ENCODE measurements at places on chromosomes 16 and 17.

- no peak for DNase-seq
These were observed 7.6 kb downstream of the NXPH3 start for GRCh38 chr17:49583226-49583625.

DNA sequence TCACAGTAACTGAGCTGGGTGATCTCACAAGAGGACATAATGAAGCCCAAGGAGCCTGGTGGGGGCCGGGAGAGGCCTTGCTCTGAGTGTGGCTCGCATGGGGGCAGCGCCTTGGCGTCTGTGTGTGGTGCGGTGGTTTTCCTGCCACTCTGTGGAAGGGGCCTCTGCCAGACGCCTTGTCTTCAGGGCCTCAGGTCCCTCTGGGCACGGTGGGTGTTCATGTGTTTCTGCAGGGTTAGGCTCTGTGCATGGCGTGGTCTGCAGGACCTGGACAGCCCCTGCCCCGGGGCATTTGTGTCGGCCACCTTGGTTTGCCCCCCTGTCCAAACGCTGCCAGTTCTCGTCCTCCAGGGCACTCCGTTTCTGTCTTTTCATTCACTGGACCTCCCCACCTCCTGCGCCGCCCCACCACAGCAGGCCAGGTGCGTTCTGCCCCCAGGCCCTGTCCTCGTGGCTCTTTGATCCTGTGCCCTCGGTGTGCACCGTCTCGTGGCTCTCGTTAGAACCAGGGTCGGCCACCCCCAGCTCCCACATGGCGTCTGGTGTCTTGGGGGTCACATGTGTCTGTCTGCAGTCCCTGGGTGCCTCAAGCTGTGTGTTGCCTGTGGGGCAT, 43.7 kb upstream of the ZNF750 start:
- DNase-seq: no peak

DNA sequence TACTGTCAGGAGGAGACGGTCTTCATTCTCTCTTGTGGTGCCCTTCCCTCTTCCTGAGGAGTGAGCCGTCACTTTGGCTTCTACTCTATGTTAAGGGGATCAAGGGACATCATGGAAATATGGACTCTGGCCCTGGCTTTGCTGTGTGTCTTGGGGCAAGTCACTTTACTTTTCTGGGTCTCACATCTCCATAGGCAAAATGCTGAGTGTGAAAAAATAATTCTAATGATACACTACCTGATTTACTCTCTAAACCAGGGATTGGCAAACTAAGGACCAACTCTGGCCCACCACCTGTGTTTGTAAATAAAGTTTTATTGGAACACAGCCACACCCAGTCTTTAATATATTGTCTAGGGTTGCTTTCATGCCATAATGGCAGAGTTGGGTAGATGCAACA, 548.7 kb upstream of the CDH5 start:
- no peak for DNase-seq

GRCh38 chr16:11759163-11759834, 16.6 kb upstream of the TXNDC11 start:
- DNase-seq: no peak

- no peak for DNase-seq
These were observed 5.3 kb upstream of the NSMCE1 start for GRCh38 chr16:27273670-27274423.

DNA sequence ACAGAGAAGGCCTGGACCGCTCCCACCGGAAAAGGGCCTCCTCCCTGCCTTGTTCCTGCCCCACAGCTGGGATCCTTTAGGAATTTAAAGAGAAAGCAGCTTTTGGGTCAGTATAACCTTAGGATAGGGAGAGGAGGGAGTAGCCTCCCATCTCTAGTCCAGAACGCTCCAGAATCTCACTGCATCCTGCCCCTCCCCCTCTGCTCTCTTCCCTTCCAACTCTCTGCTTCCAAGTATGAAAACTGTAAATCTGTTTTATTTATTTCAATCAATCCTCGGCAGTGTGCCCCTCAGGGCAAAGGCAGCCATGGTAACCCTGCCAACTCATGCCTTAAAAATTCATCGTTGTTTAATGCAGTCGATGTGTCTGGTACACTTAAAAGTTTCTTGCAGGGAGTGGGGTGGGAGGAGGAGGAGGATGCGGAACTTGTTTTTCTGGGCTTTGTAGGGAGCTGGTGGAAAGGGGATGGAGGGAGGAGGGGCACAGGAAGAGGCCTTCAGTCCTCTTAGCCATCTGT, 21.2 kb upstream of the MTSS2 start:
- DNase-seq: no peak

- DNase-seq: no peak
These were observed 25.9 kb downstream of the BCO1 start for GRCh38 chr16:81264386-81264785.

DNA sequence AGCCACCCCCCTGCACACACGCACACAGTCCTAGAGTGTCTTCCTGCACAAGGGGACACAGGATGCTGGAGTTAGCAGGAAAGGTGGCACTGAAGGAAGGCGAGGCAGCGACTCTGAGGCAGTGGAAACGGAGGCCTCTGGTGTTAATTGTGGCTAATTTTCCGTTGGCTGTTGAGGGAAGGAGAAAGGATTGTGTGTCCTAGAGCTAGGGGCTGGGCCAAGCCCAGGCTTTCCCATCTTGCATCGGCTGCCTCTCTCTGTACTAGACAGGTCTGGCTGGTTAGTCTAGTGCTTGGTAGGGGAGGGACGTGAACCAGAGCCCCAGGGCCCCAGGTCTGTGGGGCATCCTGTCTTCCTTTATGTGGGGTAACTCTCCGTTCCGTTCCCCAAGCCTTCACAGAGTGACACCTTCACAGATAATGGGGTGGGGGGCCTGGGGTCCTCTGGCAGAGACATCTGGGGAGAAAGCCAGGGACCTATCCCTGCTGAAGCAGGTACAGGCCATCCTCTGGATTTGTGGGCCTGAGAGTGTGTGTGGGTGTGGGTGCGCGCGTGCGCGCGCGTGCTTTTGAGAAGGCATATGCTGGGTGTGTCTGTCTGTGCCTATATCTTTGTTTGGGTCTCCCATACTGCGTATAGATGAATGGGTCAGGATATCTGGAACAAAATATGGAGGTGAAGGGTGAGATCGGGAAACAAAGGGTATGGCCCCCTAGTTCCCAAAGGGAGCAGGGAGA, at the start of gene CHD3:
CHD3 (plus strand) TSS at position 606 of the 737 bp plus-strand sequence. CDS start 212 bp downstream, outside the sequence.
- peak; percentile 48 for DNase-seq

DNA sequence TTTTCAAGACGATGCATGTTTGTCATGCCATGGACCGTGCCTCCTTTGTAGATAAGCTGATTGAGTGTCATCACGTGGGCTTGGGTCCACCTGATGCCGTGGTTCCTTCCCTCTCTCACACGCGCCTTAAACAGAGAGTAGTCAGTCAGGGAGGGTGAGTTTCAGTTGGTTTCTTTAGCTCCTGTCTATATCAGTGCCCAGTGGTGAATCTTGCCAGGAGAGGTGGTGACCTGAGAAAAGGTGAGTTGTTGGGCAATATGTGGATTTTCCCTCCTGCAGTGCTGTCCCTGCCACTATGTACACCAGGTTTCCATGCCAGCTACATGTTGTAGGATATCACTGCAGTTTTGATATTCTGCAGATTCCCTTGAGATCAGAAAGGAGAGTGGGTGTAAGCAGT, 129.7 kb downstream of the LAT start:
- no peak for DNase-seq

DNA sequence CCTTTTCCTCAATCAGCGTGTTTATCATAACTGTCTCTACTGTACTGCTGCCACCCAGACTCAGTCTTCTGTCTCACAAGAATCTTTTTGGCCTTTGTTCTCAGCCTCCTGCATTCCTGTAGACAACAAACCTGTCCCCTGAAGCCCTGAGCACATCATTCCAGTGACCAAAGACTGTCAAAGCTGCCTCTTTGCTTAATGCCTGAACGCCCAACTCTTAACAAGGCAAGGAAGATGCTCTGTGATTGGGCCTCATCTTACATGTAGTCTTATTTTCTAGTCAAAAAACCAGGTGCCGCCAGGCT, 29.3 kb upstream of the AQP8 start:
- no peak for DNase-seq

DNA sequence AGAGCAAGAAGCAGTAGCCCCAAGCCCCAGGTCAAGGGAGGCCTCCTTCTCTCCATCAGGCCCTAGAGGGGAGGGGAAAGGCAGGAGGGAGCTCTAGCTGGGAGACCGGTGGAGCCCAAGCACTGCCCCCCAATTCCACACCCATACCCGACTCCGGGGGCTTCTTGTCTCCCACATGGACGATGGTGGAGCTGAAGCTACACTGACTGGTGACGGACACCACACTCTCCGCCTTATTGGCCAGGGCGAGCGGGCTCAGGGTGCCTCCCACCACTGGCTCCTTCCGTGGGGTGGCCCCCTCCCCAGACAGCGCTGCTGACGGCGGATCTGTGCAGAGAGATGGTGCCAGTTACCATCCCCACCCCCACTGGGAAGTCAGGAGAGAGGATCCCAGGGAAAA, 6.4 kb downstream of the PER1 start:
- DNase-seq: no peak

DNA sequence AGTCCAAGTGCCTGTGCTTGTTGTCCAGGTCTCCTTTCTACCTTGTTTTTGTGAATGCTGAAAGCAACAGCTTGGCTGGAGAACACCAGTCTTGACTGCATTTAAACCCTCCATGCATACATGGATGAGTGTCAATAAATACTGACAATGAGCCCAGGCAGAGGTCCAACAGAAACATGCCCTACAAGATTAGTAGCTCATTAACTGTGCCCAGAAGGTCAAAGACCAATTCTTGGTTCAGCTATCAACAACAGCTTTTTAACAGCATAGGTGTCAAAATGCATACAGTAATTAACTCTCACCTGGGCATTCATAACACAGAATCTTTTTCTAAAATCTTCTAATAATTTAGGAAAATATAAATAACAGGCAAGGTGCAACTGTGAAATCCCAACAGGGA, 63.2 kb downstream of the N4BP1 start:
- DNase-seq: no peak

- no peak for DNase-seq
These were observed 15.4 kb downstream of the CYBC1 start for GRCh38 chr17:82435103-82435502.

GRCh38 chr16:62974424-62974823, 938.2 kb upstream of the CDH8 start:
- DNase-seq: no peak

- no peak for DNase-seq
These were observed 467.3 kb downstream of the KCNJ2 start for GRCh38 chr17:70636517-70637133.

Measured in activated CD8-positive, alpha-beta memory T cell treated with anti-CD3 and anti-CD28 coated beads, Interleukin-2, amount 50 U/mL, for 4 hours (primary cell).